GM04504 (cell line): ENCODE measurements at places on chromosomes 12 and 14.

DNA sequence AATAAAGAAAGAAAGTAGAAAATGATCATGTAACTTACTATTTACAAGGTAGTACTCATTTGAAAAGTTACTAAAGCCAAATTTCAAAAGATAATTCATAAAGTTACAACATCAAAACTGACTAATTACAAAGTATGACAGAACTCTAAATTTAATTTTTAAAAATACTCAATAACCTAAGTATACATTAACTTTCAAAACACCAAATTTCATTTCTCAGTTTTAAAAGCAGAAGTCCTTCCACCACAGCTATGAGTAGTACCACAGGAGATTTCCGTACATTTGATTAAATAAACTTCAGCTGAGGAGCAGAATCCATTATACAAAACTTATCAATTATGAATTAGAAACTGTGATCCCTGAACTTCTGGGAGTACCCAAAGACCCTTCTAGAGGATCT is 100.8 kb upstream of the BBS10 start:
- no peak for DNase-seq

DNA sequence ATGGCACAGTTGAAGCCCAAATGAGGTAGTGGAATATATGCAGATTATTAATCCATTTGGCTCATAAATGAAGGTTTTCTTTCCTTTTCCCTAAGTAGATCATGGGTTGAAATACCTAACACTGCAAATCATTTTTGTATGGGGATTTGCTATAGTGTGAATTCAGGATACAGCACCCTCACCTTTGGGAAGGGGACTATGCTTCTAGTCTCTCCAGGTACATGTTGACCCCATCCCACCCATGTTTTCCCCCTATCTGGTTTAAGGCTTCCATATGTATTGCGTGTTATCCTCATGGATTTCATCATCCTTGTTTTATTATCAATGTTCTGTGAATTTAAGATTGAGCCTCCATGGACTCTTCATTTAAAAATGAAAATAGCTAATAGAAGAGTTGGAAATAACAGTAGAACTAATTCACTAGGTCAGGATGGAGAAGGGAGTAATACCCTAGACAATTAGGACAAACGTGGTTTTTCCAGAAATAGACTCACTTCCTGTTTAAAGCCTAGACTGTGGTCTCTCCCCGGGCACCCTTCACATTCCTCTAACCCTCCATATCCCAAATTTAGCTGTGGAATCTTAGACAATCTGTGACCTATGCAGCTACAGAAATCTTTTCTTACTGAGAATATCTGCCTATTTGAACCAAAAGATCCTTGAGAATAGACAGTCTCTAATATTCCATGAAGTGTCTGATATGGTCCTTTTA is 56.5 kb downstream of the DAD1 start:
- DNase-seq, result no peak

DNA sequence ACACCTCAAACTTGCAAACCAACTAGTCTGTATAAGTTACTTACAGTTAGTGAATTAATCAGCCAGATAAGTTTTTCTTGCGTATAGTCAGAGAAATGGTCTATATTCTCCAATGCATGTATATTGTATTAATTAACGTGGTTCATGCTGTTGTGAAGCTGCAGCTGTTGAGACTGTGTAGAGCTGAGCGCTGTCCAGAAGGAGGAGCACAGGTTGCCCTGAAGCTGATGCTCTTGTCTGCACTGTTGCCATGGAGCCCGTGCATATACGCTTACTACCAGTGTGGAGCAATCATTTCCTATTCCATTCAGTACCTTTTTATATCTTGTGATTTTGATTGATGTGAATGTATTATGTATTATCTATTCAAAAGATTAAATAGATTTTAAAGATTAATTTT is 74.3 kb upstream of the ARID2 start:
- DNase-seq, result no peak

DNA sequence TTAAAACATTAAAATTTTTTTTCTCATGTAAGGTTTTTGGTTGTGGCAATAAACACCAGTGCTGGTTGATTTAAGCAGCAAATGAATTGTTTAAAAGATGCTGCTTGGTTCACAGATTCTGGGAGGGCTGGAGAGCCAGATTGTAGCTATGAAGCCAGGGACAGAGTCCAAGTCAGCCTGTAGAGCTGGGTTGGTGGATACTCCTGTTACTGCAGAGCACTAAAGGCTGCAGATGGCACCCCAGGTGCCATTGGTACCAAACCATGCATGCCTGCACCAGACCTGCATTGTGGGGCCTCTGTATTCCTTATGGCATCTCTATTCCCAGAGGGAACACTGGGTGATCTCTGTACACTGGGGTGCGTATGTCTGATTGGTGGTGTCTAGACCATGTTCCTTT is 113.3 kb downstream of the SNAPC1 start:
- no peak for DNase-seq

GRCh38 chr14:52735921-52736489 is 6.0 kb downstream of the STYX start:
- DNase-seq, result no peak

DNA sequence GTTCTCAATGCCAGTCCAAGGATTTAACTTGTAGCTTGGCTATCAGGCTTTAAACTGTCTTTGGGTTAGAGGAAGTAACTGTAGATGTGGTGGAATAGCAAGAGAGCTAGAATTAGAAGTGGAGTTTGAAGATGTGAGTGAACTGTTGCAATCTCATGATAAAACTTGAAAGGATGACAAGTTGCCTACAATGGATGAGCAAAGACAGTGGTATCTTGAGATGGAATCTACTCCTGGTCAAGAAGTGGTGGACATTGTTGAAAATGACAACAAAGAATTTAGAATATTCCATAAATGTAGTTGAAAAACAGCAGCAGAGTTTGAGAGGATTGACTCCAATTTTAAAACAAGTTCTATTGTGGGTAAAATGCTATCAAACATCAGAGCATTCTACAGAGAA is 199.0 kb downstream of the DUSP6 start:
- no peak for DNase-seq

GRCh38 chr12:20024194-20024593 is 344.1 kb upstream of the PDE3A start:
- DNase-seq, result no peak

DNA sequence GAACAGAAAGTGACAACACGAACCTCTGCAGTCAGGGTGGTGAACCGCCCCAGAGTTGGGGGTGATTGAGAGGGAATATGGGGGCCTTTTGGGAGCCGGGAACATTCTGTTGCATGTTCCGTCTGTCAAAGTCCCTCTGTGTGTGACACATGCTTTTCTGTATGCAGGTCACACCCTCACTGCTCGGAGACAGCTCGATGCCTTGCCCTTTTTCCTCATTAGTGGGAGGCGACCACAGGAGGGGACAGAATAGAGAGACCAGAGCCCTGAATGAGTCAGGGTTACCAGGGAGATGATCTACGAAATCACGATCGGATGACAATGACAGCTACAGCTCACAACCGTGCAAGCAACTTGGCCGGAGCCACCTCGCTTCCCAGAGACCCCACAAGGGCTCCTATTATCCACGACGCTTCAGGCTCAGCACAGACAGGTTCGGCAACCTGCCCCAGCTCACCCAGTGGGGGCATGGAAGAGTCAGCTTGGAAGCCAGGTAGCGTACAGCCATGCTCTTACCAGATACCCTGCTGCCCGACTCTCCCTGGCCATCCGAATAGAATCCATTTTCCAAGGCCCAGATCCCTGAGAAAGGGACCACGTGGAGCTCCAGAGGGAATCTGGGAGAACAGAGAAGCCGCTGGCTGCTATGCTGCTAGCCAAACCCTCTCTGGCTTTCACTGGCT is 38.8 kb downstream of the TESC start:
- DNase-seq, result no peak

DNA sequence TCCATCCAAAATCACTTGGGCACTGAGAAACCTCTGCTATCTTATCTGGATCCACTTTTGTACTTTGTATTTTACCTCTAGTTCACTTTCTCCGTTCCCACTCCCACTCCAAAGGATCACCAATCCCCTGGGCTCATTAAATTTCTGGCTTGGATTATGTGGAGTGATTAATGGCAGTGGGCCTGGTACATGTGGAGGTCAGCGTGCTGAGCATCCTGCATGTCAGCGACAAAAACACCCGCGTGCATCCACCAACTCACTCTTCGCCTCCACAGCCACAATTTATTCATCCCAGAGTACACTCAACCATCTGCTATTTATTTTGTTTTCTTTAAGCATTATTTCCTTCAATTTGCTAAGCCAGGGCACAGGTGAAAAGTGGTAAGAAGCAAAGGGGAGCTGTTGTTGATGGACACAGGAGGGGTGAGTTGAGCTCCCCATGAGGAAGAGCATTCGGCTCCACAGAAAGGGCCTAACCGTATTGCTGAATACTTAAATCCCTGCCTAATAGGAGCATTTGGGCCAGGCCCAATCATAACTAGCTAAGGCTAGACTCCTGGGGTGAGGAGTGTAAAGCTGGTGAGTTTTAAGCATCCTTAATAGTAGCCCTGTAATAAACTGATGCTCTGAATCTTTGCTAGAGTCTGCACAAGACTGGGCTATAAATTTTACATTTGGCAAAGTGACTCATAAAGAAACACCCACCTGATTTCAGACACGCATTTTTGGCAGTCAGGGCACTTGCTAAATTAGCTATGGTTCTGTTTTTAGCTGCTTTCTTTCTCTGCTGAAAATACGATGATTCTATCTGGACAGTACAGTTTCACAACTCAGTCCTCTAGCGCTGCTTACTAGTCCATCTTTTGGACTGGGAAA is 137.8 kb downstream of the SLC25A21 start:
- DNase-seq, result peak; percentile 46

GRCh38 chr12:113003636-113004035 is 25.3 kb downstream of the OAS2 start:
- DNase-seq, result no peak

- no peak for DNase-seq
These were observed 26.0 kb downstream of the C12orf42 start for GRCh38 chr12:103469719-103470118.

DNA sequence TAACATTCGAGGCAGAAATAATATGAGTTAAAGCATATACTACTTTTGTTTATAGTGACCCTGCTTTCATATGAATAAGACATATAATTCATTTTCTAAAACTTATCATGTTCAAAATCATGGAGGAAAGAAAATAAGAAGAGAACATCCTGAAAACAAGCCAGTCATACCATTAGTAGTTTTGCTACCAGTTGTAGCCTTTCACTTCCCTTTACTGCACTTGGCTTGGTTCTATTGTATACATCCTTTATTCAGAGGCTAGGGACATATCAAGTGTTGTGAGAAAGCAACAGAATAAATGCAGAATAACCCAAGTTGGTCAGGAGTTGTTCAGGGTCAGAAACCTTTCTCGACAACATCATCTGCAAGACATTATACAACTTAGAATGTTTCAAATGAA is 598.7 kb downstream of the SOX5 start:
- no peak for DNase-seq

- no peak for DNase-seq
These were observed 30.3 kb downstream of the CORO1C start for GRCh38 chr12:108700833-108701541.

GRCh38 chr14:52061390-52061789 is 7.5 kb downstream of the NID2 start:
- DNase-seq, result no peak

DNA sequence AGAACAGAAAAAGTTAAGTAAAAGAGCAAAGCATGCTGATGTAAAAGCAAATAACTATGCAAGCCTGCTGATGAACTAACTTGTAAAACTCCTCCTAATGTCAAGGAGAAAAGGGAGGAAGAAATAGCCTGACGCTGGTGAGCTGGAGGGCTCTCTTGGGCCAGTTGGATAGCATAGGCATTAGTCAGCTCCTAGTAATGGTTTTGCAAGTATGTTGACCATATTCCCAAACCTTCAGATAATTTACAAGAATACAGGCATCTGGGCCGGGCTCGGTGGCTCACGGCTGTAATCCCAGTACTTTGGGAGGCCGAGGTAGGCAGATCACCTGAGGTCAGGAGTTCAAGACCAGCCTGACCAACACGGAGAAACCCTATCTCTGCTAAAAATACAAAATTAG is 871.4 kb downstream of the C12orf50 start:
- DNase-seq, result no peak

GRCh38 chr12:78171061-78171460 is 340.4 kb downstream of the NAV3 start:
- no peak for DNase-seq

- no peak for DNase-seq
These were observed 2.2 kb upstream of the DIABLO start for GRCh38 chr12:122228092-122228491.

- DNase-seq, result no peak
These were observed 65.8 kb downstream of the RESF1 start for GRCh38 chr12:32024884-32025592.

DNA sequence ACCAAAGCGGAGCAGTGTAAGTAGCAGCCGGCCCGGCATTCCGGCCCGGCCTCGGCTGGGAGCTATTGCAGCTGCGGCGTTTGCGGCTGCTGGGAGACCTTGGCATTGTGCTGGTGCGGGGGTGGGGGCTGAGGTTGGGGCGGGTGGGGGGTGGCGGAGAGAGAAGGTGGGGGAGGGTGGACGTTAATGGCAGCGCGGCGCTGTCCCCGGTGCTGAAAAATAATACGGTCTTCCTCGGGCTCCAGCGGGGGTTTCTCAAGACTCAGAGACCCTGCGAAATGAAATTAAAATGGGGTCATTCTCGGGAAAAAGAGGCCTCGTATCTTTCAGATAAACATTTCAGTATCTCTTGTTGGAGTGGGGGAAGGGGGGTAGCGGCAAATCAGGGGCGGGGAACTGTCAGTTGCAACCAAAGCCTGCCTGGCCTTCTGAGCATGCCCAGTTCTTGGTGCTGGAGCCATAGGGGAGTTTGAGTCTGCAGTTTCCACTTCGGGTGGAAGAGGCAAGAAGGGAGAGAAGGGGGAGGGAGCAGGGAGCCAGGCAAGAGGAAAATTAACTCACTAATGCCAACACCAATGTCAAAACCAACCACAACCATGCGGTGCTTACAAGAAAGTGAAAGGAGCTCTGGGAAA is 414 bp downstream of the UNC79 start:
- DNase-seq, result no peak

DNA sequence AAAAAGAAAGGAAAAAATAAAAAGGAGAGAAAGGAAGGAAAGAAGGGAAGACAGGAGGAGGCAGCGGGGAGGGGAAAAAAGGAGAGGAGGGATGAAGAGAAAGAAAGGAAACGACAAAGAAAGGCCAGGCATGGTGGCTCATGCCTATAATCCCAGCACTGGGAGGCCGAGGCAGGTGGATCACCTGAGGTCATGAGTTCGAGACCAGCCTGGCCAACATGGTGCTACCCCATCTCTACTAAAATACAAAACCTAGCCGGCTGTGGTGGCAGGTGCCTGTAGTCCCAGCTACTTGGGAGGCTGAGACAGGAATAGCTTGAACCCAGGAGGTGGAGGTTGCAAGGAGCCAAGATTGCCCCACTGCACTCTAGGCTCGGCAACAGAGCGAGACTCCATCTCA is 18.4 kb downstream of the ATXN2 start:
- DNase-seq, result no peak

DNA sequence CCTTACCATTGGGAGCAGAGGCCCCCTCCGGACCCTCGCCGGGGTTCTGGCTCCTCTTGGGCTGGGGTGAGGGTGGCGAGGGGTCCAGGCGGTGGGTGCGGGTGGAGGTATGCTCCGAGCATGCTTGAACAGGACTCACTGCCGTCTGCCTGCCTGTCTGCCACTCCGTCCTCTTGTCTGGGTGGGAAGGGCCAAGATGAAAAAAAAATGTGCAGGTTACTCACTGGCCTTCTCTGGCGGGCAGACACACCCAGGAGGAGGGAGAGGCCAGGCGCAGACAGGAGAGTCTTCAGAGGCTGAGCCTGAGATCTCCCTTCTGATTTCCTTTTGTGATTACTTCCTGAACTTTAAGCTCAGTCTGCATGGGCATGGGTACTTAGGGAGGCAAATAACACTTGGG is 76.1 kb downstream of the STON2 start:
- DNase-seq, result no peak
